ENCODE measurements at places on chromosomes 12 and 14.

DNA sequence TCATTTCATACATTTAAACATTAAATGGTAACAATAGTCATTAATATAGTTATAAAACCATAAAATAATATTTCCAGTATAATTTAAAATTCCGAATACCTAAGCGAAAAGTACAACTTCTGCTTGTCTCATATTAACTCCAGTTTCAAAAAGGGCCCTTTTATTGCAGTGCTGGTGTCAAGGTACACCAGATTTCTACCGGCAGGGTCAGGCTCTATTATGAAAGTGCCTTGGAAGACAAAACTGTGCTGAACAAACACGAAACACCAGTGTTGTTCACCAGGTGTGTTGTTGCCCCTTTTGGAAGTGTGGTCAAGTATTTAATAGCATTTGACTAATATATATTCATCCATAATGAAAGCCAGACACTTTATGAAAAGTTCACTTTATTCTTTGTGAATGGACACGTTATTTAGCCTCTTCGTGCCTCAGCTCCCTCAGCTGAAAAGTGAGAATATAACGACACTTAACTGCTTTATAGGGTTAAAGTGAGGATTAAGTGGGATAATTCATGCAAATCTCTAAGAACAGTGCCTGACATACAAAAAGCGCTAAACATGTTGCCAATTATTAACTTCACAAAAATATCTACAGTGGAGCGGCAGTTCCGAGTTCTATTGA is 20.3 kb upstream of the GNS start:
- DNase-seq: no peak

DNA sequence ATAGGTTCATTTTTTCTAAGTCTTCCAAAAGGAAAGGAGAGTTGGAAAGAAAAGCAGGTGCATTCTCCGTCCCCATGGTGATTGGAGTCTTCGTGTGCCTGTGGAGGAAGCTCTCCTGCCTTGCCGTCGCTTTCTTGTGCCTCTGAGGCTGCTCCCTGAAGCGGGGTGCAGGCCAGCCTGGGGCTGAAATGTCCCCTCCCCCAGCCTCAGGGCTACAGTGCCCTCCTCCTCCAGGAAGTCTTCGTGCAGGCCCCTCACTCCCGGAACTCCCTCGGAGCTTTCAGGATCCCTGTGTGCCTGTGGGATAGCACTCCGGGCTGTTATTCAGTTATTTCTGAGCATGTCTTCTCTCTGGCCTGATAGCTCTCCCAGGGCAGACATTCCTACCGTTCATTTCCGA is 569.2 kb downstream of the VRK1 start:
- no peak for DNase-seq

DNA sequence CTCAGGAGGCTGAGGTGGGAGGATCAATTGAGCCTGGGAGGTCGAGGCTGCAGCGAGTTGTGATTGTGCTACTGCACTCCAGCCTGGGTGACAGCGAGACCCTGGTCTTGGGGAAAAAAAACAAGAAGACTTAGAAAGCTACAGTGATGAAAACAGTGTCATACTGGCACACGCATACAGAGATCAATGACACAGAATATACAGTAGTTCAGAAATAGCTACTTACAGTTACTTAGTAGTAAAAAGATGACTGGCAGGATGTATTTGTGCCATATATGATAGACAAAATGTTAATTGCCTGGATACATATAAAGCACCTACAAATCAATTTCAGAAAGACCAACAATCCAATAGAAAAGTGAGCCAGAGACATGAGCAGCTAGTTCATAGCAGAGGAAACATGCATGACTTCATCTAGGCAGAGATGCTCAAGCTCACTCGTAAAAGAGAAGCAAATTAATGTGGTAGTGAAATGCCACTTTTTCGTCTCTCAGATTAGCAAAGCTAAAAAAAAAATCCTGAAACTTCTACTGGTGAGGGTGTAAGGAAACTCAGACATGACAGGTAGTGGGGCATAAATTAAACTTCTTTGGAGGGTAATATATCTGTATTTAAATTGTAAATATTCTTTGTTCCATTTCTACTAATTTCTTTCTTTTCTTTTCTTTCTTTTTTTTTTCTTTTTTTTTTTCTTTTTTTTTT is 2.5 kb upstream of the ALDH2 start:
- DNase-seq: no peak

GRCh38 chr14:50830932-50831725 is at the start of gene NIN:
Gene NIN, minus strand, starts transcription at chr14:50831162. Its CDS starts 9,106 bp downstream, at chr14:50822056.
- DNase-seq: peak; percentile 93

GRCh38 chr14:76664790-76665189 is 96.5 kb upstream of the VASH1 start:
- no peak for DNase-seq

DNA sequence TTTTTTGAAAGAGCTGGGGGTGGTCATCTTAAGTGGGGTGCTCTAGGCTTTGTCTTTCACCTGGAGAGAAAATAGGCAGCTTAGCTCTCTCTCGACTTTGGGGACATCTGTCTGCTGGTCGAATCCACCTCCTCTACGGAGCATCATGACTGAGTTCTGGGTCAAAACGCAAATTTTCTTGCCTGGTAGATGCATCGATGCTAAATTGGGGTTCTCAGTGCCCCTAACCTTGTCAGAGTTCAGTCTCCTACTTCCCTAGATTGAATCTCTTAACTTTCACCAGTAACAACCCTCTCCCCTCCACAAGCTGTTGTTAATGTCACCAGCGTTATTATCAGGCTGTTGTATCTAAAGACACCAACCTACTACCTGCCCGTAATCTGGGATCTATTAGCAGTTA is 682 bp downstream of the FLRT2 start:
- no peak for DNase-seq

DNA sequence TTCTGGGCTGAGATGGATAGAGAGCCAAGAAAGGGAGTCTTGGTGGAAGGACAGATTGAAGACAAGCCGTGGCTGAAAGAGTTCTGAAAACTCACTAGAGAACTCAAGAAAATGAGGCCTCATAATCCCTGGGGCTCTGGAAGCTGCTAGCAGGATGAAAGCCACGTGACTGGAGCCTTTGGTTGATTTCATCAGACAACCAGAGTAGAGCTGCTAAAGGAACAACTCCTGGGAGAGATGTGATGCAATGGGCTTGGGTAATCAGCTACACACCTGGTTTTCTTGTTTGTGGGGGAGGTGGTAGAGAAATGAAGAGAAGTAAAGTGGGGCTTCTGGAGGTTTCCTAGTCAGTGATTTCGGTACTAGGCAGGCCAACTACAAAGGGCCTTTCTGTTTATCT is 13.4 kb downstream of the CSRNP2 start:
- DNase-seq: no peak

GRCh38 chr12:76634133-76634532 is 74.6 kb upstream of the OSBPL8 start:
- no peak for DNase-seq

GRCh38 chr14:34582117-34582680 is 42.7 kb upstream of the EAPP start:
- no peak for DNase-seq

DNA sequence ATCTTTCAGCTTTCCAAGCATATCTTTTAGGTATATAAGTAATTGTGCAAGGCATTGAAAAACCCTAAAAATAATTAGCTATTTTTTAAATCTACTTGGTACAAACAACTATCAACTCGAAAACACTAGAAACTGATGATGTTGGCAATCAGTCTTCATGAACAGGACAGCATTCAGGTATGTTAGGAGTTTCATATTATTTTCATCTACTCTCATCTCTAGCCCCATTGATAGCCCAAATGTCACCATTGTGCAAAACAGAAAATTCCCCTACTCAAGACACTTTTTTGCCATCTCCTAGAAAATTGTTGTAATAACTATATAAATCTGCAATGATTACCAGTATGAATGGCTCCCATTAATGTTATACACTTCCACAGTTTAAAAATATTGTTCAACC is 144.5 kb upstream of the KRAS start:
- no peak for DNase-seq

DNA sequence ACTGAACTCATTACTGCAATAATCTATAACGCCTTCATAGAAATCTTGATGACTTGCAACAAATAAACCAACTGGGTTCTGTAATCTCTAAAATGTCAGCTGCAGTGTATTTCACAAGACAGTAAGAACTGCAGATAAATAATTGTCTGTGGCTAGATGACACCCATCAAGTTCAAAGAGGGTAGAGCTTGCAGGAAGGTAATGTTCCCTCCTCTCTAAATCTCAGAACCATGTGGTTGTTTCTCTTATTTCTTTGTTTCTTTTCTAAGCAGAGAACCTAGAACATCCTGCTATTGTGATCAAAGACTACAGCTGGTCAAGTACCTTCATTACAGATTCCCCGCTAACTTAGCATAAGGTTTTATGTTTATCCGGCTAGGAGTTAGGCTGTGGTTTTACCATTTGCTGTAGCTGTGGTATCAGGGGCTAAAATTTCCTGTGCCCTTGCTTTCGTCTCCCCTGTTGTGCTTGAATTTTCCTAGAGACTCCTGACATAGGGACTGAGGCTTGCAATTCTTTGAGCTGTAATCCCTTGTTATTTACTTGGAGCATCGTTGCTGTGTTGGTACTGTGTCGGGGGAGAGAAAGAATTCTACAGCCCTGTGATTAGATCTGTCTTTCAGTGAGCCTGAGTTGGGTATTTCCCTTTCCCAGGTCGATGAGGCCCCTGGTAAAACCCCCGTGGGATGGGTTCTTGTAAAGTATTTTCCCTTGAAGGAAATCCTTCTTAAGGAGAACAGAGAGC is 253.1 kb upstream of the BTG1 start:
- no peak for DNase-seq

- no peak for DNase-seq
Measured at GRCh38 chr14:23675906-23676305, 39.7 kb downstream of the DHRS2 start.

DNA sequence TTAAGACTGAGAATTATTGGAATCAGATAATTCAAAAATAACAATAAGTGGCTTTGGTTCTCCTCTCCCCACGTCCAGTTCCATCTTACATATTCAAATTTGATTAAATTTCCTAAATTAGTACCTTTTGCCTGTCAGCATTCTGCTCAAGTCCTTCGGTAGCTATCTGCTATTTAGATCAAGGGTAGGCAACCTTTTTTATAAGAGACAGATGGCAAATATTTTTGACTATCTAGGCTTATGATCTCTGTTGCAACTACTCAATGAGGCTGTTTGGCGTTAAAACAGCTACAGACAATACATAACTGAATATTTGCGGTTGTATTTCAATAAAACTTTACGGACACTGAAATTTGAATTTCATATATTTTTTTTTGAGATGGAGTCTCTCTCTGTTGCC is 21.7 kb downstream of the L2HGDH start:
- no peak for DNase-seq

- no peak for DNase-seq
Measured at GRCh38 chr12:29053567-29053966, 95.5 kb upstream of the FAR2 start.

- DNase-seq: no peak
Measured at GRCh38 chr14:82642425-82642824, 1108.8 kb upstream of the SEL1L start.

- DNase-seq: no peak
Measured at GRCh38 chr14:99643343-99643742, 1.6 kb upstream of the HHIPL1 start.

DNA sequence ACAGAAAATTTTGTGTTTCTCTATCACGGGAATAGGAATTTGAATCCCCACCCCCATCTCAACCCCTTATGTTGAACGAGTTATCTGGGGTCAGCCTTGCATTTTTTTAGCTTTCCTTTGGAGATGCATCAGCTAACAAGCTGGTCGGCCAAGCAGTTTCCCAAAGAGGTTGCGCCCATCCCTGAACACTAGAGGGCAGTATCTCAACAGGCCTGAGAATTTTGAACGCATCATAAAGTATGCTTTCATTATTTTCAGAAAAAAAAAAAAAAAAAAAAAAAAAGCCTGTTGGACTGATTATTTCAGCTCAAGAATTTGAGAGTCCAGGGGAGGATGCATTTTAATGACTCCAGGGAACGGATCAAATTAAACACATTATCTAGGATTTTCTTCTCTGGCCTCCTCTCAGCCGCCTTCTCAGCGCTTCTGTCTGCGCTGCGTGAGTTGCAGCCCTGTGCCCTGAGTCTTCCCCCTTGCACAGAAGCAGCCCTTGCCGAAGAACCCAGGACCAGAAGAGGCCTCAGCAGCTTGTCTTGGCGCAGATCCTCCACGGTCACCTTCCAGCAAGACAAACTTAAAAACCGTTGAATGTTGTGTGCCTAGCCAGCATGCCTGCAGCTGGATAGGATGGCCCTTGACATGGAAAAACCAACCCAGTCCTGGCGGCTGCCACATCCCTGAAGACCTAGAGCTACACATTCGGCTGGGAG is 76.6 kb upstream of the GZMB start:
- peak; percentile 61 for DNase-seq

DNA sequence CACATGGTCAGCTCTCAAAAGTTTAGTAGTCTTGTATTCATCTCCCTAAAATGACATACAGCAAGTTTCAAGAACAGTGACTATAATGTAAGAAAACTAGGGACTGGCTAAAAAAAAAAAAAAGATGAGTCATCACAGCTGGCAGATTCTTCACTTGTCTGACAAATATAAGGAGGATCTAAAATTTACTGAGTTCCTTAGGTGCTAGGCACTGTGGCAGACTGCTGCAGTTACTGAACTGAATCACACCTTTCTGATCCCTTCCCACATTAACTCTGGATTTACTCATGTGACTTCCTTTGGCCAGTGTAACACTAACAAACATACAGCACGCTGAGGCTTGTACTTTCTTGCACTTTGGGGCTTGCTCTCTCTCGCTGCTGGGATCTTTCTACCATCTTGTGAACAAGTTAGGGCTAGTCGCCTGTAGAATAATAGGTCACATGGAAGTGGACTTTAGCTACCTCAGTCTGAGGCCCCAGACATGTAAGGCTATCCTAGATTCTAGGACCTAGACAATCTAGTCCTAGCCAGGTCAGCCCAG is 32.1 kb downstream of the BAZ1A start:
- peak; percentile 40 for DNase-seq

- DNase-seq: no peak
Measured at GRCh38 chr12:27550653-27550975, 26.6 kb downstream of the PPFIBP1 start.

DNA sequence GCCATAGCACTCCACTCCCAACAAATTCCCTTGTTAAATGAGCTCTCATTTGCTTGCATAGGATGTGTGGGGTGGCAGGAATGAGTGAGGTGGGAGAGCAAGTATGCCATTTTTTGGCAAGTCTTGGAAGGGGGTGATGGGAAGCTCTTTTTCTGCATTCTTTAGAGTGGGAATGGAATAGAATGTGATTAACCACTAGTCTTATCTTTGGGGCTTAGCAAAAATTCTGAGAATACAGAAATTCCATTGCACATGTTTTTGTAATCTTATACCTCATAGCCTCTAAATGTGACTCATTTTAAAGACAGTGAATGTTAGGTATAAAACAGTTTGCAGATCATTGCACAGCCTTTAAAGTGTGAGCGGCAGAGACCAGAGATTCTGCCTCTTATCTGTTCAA is 28.4 kb upstream of the NEDD1 start:
- DNase-seq: peak; percentile 34

DNA sequence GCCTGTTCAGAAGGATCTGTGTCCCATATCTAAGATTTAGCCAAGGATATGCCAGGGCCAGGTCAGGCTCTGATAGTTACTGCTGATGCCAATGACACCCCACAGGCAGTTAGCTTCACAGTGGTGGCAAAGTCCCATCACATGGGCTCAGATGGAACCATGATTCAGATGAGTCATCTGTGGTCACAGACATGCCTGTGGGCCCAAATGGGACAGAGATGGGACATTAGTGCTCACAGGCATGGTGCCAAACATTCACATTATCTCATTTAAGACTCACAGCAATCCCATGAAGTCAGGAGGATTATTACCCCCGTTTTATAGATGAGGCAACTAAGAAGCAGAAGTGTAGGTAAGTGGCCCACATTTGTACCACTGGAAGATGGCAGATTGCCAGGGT is 207.8 kb downstream of the DPF3 start:
- DNase-seq: no peak

GRCh38 chr14:69682621-69683263 is 71.3 kb downstream of the SUSD6 start:
- DNase-seq: no peak

Data from AG08396 (cell line).